Kidney epithelial cell (primary cell): ENCODE measurements at places on chromosomes 3 and 15. TPM values are rescaled to one million over a fixed set of nuclear protein-coding genes. Genes with fewer than 3 reads are reported as not detected.

DNAH1 gene
- total RNA-seq, result 0.96 and 2.9 TPM in 2 replicates

DNA sequence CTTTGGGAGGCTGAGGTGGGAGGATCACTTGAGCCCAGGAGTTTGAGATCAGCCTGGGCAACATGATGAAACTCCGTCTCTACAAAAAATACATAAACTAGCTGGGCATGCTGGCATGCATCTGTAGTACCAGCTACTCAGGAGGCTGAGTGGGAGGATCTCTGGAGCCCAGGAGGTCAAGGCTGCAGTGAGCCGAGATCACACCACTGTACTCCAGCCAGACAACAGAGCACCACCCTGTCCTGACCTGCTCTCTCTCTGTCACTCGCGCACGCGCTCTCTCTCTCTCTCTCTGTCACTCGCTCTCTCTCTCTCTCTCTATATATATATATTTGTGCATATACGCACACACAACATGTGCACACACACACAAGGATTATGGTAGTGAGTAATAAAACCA is 61.8 kb downstream of the IL16 start:
- no peak for DNase-seq

GRCh38 chr3:167862104-167862730 is 126.7 kb downstream of the SERPINI1 start:
- no peak for DNase-seq

DNA sequence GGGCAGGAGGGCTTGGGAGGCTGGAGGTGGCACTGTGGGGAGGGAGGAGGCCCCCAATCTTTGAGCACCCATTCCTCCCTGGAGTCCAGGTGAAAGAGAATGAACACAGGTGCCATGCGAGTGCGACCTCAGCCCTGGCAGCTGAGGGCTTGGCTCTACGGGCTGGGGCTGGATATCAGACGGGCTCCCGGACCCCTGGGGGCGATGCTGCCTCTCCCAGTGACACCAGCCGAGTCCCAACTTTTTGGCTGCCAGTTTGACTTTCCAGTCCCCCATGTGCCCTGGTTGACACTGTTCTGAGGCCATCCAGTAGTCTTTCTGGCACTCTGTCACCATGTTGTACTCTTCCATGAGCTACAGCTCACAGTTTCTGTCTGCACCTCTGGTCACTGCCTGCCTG is 1.2 kb downstream of the VILL start:
- no peak for DNase-seq

DNA sequence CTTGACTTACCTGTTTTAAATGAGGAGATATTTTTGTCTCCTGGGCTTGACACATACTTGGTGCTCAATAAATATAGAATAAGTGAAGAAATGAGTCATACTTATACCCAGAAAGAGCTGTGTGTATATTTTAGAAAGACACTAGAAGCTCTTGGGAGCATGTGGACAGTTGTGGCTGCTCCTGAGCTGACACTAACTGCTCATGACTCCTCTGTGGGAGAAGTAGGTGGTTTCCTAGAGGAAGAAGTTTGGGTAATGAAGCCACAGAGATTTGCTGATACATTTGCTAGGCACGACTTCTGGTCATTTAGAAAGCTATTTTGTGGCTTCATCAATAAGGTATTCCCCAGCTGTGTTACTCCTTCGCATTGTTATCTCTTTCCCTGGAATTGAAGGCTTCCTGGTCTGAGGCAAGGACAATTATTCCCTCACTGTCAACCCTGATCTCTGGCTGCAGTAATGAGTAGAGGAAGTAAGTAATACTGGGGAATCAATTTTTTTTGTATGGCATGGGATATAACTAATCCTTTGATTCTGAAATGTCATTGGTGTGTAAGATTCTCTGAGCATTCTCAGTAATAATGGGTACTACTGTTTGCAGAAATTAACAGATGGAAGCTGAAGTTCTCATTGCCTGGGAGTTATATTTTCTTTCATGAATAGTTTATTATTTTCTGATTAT is 79.6 kb upstream of the DCBLD2 start:
- peak; percentile 87 for DNase-seq

KIF23 gene
- total RNA-seq, result 8.6 and 12.3 TPM in 2 replicates

- DNase-seq, result no peak
These were observed 41.1 kb upstream of the NEDD4 start for GRCh38 chr15:56034514-56034913.

GRCh38 chr15:28895146-28895545 is 9.4 kb downstream of the APBA2 start:
- DNase-seq, result no peak

DNA sequence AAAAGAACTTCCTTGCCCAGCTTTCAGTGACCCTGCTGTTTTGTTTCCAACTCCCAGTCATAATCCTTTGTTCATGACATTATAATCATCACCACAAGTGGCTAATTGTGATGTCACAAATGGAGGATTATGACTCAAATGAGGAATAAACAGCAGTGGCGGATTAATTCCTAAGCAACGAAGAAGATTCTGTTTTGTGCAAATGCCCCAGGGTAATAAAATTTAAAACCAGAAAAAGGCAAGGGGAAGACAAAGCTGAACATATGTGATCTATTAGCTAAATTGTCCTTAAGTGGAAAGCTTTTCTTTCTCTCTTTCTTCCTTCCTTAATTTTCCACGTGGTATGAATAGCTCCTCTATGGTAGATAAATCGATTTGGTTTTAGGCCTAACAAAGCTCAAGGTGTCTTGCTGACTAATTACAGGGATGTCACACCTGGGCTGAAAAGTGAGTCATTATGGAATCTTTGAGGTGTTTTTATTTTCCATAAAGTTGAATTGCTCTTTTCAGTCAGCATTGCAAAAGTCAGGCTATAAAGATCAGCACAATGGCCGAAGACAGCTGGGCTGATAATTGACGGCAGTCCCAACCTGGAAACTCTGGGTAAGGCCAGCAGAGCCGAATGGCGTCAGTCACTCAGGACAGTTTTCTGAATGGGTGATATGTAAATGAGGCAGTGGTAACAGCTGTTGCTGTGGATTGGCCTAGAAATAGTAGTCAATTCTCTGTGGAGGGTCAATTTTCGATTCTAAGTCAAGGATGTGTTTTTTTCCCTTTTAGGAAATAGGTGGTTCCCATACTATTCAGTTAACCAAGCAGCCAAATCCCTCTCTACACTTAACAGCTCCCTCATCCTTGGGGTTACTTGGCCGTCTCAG is 121.5 kb downstream of the PTPRG start:
- DNase-seq, result no peak

- no peak for DNase-seq
These were observed 402.2 kb downstream of the EPHB1 start for GRCh38 chr3:135197246-135197645.

AGBL1 gene
- total RNA-seq, result not detected in 2 replicates

DNA sequence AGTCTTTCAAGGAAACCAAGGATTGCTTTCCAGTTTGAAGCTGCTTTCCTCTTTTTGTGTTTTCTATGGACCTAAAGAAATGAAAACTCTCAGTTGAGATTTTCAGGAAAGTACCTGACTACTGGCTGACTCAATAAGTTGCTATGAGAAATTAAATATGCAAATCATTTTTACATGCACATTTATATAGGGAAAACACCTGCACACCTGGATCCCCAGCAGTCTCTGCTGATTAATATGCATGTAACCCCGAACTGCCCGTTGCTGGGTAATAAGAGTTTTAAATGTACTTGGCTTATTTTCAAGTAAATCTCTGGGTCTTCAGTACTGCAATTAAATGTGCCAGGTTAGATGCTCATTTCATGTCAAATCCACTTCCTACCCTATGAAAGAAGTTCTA is 77.2 kb downstream of the KBTBD8 start:
- DNase-seq, result no peak

GRCh38 chr15:100330221-100330620 is 11.6 kb downstream of the ADAMTS17 start:
- no peak for DNase-seq

DNA sequence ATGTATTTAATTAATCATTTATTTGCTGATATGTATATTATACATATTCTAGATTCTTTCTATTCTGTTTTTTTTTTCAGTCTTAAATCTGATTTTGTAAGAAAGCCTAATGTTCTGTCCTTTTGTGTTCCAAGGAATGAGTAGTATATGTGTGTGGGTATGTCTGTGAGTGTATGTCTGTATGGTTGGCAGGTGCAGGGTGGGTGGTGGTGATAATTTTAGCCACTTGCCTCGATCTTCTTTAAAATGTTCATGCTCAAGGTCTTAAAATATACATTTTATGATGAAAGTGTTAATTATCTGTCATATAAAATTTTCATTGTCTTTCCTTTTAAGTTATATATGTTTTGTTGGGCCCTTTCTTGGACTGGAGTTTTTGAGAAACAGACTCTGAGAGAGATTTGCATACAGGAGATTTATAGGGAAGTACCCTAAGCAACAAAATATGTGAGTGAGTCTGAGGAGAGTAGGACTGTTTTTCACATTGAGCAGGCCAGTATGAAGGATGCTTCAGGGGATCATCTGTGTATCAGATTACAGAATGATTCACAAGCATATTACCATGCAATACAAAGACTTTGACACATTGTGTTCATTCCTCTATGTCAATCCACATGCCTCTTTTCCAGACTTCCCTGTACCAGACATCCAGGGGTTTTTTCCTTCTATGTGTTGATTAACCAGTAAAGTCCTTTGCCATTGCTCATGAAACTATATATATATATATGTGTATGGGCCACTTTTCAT is 211.0 kb upstream of the DPPA4 start:
- no peak for DNase-seq

DNA sequence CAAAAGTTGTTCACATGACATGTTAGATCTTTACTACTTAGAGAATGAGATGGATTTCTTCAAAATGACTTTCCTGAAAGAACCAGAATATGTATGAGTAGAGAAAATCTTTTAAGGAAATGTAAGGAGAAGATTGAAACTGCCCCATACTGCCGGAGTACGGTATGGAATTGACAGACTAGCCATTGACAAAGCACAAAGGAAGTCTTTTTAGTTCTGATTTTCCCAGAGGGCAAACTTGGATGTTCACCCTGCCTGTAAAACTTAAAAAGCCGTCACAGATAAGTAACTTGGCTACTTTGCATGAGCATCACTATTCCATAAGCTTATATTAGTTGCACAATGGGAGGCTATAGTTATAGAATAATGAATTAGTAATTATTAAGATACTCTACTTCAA is 93.8 kb downstream of the NECTIN3 start:
- no peak for DNase-seq

DNA sequence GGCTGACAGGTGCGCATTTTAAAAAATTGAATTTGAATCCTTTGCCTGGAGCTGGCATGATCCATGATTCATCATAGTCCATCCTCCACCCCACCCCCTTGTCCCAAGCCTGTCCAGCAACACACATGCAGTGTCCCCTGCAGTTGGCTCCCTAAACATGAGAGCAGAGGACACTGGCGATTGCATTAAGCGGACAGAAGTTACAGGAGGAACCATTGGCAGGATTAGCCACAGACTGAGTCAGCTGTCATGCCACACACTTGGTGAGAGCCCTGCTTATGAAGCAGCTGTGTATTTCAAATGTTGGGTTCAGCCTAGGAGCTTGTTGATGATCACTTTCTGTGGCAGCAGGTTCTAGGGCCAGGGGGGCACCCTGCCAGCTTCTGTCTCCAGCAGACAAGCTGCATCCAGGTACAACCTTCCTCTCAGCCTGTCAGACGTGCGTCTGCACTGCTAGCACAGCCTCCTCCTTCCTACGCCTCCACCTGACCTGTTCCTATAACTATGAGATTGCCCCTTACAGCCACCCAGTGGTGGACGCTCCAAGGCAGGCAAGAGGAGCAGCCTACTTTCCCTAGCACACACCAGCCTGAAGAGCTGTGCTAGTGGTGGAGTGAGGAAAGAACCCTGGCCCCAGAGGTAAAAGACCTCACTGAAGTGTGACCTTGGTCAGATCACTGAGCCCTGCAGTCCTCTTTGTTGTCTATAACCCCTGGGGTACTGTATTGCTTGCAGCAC is 121.9 kb downstream of the SLCO3A1 start:
- DNase-seq, result no peak

P2RY14 gene
- not detected in 2 replicates for total RNA-seq

DNA sequence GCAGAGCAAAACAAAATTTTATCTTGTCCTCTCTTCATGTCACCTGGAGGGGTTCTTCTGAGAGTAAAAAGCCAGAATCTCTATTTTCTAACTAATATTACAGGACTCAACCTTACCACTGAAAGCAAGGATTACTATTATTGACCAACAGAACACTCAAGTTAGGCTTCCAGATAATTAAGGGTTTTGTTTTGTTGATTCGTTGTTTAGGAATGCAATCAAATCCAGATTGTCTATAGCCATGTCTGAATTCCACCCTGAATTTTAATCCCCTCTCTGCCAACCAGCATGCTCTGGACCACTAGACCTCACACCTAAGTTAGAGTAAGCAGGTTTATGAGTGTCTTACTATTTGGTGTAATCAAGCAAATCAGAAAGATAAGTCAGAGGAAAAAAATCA is 90.7 kb downstream of the PEAK1 start:
- DNase-seq, result no peak

DNA sequence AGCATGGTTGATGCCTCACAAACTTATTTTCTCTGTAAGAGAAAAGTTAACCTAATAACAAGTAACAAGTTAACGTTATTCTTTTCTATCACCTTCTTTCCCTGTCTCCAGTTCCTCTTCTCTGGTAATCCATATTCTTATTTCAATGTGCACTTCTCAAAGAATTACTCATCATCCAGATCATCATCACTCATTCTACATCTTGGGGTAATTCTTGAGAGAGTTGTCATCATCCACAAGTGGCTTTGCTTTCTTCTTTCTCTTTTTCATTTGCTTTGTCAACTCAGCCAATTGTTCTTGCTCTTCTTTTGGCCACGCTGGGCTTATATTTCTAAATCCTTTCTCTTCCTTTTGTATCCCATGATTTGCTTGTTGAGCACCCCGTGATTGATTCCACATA is 20.8 kb upstream of the RNF111 start:
- DNase-seq, result no peak

DNA sequence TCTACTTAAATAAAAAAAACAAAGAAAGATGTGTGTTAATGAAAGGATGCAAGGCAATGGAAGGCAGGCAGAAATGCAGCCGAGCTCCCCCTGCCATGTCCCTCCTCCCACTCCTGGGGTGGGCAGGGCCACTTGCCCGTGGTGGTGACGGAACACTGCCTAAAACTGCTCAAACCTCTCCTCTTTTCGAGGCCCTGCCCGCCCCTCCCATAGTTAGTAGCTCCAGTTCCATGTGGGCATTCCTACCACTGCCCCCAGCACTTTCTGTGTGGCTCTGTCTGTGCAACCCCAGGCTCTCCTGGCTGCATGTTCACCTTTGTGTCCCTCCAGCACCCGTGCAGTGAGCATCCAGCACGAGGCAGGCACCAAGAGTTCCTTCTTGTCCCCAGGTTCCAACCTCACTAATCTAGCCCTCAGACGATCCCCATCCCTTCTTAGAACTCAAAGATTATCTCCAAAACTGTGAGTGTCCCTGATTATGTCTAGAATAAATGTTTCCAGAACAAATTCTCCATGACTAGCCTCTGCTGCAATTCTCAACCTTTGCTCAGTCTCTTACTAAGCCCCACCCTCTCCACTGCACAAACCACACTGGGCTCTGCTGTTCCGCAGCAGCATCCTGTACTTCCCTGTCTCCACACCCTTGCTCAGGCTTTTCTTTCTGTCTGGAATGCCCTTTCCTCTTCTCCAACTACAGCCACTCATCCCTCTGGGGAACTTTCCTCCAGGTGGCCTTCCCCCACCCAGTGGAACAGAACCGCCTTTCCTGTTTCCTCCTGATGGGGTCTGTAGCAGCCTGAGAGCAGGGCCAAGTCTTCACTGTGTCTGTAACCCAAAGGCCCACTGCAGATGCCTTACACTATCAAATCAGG is 32.6 kb upstream of the SPTBN5 start:
- DNase-seq, result no peak

ANKRD63 gene
- total RNA-seq, result not detected in 2 replicates

PXYLP1 gene
- total RNA-seq, result 11.5 and 15.8 TPM in 2 replicates

GRCh38 chr15:69543681-69544364 is 91.2 kb downstream of the RPLP1 start:
- no peak for DNase-seq
